H54 (cell line): ENCODE measurements at places on chromosomes 3 and 15.

DNA sequence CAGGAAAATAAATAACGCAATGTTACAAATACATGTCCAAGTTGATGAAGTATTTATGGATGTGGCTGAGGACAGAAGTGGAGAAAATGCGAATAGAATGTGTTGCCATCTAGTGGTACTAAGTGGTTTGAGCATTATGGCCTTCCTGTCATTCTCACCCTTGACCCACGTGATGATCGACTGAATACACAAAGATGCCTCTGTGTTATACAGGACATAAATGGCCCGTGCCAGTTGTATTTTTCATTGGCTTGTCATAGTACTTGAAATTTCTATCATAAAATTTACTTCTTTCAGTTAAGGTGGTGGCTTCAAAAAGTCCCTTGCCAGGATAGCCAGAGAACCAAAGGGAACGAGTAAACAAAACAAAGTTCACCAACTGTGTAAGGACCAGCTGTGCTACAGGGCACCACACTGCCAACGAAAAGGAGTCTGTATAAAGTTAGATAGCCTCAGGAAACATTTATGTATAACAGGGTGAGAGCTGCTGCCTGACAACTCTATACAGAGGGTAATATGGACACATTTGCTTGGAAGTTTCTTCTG, 103.7 kb downstream of the MYH15 start:
- DNase-seq, result peak; percentile 18

GRCh38 chr3:132880986-132881385, 157.2 kb upstream of the TMEM108 start:
- no peak for DNase-seq

- DNase-seq, result no peak
These were observed 30.0 kb downstream of the MB21D2 start for GRCh38 chr3:192887701-192888100.

DNA sequence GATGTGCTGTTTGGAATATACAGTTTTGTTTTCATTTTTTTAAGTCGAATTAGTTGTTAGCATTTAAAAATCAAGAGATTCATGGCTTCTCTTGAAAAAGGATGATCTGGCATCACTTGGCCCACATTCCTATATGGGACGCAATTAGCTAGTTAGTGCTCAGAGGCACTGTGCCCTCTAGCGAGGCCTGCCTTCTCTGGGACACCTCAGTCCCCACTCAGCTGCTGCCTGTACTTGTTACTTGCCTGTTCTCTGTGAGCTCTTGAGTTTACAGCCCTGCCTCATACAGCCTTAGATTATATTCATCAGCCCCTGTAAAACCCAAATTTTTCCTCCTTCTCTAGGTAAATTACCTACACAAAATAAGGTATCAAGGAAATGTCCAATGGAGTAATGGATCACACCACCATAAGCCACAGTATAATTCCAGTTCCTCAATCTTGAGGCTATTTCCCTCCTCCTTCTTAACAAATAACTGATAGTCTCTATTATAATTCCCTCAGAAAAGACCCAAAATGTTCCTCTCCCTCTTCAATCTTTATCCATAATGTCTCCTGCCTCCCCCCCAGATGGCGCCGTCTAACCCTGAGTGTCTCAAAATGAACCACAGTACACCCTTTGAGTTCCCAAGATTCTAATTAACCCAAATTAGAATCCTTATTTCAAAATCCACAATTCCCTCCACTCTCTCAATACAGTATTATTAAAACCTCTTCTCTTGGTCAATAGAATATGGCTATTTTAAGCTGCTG, 2.7 kb downstream of the ZMAT3 start:
- DNase-seq, result no peak

DNA sequence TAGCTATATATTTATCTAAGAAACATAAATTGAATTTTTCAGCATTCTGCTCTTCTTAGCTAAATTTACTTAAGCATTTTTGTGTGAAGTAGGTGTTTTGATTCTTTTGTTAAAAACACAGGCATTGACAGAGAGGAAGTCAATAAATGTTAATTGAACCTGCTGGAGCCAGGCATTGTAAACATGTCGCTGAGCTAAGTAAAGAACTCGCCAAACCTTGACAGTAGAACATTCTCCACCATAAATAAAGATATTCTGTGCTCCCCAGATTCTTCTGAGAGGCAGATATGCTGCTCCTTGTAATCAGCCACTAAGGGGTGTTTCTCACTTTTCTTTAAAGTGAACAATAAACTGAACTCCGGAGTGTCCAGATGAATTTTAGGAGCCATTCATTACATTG, 38.4 kb downstream of the SYNM start:
- DNase-seq, result no peak

- no peak for DNase-seq
These were observed 46.4 kb upstream of the KLF13 start for GRCh38 chr15:31280046-31280830.

- no peak for DNase-seq
These were observed 199.4 kb upstream of the TTC14 start for GRCh38 chr3:180402471-180403073.

DNA sequence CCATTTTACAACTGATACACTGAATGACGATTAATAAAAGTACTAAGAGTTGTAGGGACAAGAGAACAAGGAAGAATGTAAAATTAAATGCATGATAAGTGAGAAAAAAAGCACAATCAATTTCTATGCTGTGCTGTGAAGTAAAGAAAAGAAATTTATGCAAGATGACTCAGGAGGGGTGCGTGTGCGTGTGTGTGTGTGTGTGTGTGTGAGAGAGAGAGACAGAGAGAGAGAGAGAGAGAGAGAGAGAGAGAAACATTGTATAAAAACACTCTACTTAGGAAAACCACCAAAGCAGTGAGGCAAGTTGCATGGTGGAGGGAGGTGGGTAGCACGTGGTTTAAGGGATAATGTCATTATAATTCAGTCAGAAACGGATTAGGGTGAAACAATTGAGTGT, 580.8 kb upstream of the ALCAM start:
- DNase-seq, result no peak

GRCh38 chr3:131739211-131739610, 236.4 kb upstream of the MRPL3 start:
- DNase-seq, result no peak
